Endothelial cell (in vitro differentiated cells): ENCODE measurements at places on chromosomes 16 and 17.
A peak's percentile ranks its signal among the peaks of the same experiment; 100 is the strongest.

- DNase-seq = no peak
- no peaks in the 10 kb centered on the region for H3K27me3 ChIP-seq
- H3K4me1 ChIP-seq = peaks cover 30% of the 10 kb centered on the region
- no peaks in the 10 kb centered on the region for H3K36me3 ChIP-seq
These were observed 121.3 kb upstream of the CACNG5 start for GRCh38 chr17:66713533-66714042.

DNA sequence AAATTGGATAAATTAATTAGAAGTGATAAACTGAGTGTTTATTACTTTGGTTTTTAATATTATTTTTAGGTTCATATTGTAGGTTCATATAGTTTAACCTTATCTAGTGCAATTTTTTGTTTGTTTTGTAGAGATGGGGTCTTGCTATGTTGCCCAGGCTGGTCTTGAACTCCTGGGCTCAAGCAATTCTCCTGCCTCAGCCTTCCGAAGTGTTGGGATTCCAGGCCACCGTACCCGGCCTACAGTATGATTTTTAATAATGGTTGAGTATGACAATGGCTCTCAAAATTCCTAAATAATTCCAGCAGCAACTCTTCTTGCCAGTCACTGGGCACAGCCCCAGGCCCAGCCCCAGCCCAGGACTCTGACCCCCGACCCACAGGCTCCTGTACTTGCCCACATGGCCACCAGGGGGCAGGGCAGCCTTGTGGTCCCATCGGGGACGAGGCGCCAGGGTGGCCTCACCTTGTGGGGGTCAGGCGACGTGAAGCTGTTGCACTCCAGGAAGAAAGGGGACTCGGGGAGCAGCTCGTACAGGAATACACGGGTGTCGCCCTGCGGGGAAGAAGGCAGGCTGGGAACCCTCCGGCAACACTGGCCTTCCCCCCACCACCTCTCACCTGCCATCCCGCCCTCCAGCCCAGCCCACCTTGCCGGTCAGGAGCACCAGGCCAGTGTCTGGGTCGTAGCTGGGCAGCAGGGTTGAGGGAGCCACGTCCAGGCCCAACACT, 7.9 kb upstream of the PAM16 start:
- no peak overlapping the region for H3K27ac ChIP-seq
- H3K4me3 ChIP-seq = no peak overlapping the region
- H3K4me1 ChIP-seq = peaks cover 3% of the 10 kb centered on the region
- H3K27me3 ChIP-seq = peaks cover 9% of the 10 kb centered on the region

GRCh38 chr16:86924537-86924936, 346.2 kb downstream of the FOXL1 start:
- H3K4me1 ChIP-seq = peaks cover 31% of the 10 kb centered on the region
- DNase-seq = no peak
- H3K4me3 ChIP-seq = no peak overlapping the region
- no peak overlapping the region for H3K27ac ChIP-seq

GRCh38 chr16:23712976-23713375, at the start of gene ERN2:
Gene ERN2, minus strand, starts transcription at chr16:23713222. Its CDS starts 35 bp downstream, at chr16:23713187.
- H3K4me3 ChIP-seq = no peak within 1 kb of the TSS
- peaks cover 10% of the 10 kb centered on the region for H3K36me3 ChIP-seq
- no peaks in the 10 kb centered on the region for H3K4me1 ChIP-seq

GRCh38 chr17:2022647-2023240, 2.4 kb downstream of the RTN4RL1 start:
- peaks cover 17% of the 10 kb centered on the region for H3K4me1 ChIP-seq
- H3K27ac ChIP-seq = no peak overlapping the region
- H3K36me3 ChIP-seq = peaks cover 4% of the 10 kb centered on the region
- H3K27me3 ChIP-seq = peaks cover 36% of the 10 kb centered on the region
- DNase-seq = no peak

GRCh38 chr17:57887161-57887560, 37.3 kb upstream of the MRPS23 start:
- no peak overlapping the region for H3K4me3 ChIP-seq
- no peak for DNase-seq
- H3K4me1 ChIP-seq = peaks cover 9% of the 10 kb centered on the region
- peaks cover 10% of the 10 kb centered on the region for H3K36me3 ChIP-seq
- H3K27ac ChIP-seq = no peak overlapping the region

DNA sequence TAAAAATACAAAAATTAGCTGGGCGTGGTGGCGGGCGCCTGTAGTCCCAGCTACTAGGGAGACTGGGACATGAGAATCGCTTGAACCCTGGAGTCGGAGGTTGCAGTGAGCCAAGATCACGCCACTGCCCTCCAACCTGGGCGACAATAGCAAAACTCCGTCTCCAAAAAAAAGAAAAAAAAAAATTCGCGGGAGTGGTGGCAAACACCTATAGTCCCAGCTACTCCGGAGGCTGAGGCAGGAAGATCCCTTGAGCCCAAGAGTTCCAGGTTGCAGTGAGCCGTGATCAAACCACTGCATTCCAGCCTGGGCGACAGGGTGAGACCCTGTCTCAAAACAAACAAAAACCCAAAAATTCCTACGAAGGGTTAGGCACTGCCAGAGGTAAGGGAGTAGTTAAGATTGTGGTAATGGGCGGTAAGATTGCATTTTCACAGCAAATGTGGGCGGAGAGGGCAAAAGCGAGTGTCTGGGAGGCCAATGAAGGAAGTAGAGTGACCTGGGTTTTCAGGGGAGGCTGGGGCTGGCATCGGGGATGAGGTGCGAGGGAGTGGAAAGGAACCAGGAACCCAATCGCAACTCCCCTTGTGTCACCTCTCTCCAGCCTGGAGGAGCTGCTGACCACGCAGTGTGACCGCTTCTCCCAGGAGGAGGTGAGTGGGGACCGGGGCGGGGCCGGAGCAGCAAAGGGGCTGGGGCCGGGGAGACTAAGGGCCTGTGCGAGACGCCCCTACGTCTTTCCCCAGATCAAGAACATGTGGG, 2.6 kb downstream of the MYL11 start:
- DNase-seq = no peak
- peaks cover 6% of the 10 kb centered on the region for H3K27me3 ChIP-seq
- peaks cover 4% of the 10 kb centered on the region for H3K36me3 ChIP-seq
- H3K4me3 ChIP-seq = peak overlapping the region; percentile 89
- peaks cover 9% of the 10 kb centered on the region for H3K4me1 ChIP-seq
- peak overlapping the region; percentile 97 for H3K27ac ChIP-seq

GRCh38 chr16:10558746-10559641, 21.4 kb downstream of the EMP2 start:
- DNase-seq = no peak
- H3K36me3 ChIP-seq = peaks cover 11% of the 10 kb centered on the region
- H3K4me1 ChIP-seq = no peaks in the 10 kb centered on the region

DNA sequence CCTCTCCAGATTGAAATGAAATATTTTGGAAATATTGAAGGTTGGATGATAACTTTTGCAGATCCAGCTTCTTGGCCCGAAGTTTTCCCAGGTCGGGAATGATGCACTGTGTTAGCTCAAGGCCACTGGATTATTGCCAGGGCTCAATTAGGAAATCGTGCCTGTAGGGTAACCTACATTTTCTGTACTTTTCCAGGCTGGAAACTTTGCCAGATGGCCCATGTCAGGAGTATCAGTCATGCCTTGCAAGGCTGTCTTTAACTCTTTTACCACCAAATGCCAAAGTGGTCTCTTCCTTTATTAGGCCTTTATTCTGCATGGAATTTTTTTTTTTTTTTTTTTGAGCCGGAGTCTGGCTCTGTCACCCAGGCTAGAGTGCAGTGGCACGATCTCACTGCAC, 8.9 kb upstream of the SEC14L1 start:
- H3K27me3 ChIP-seq = peaks cover 5% of the 10 kb centered on the region
- no peak overlapping the region for H3K27ac ChIP-seq
- H3K4me3 ChIP-seq = no peak overlapping the region
- peaks cover 17% of the 10 kb centered on the region for H3K4me1 ChIP-seq
- DNase-seq = no peak

GRCh38 chr17:79615446-79615845, 4.6 kb upstream of the RBFOX3 start:
- H3K27me3 ChIP-seq = peaks cover 16% of the 10 kb centered on the region
- no peaks in the 10 kb centered on the region for H3K36me3 ChIP-seq
- DNase-seq = no peak
- H3K4me3 ChIP-seq = no peak overlapping the region

- peaks cover 14% of the 10 kb centered on the region for H3K36me3 ChIP-seq
- DNase-seq = no peak
- peaks cover 58% of the 10 kb centered on the region for H3K4me1 ChIP-seq
- peaks cover 6% of the 10 kb centered on the region for H3K27me3 ChIP-seq
- no peak overlapping the region for H3K27ac ChIP-seq
- H3K4me3 ChIP-seq = peak overlapping the region; percentile 15
These were observed 11.7 kb downstream of the CAVIN1 start for GRCh38 chr17:42411361-42411760.

DNA sequence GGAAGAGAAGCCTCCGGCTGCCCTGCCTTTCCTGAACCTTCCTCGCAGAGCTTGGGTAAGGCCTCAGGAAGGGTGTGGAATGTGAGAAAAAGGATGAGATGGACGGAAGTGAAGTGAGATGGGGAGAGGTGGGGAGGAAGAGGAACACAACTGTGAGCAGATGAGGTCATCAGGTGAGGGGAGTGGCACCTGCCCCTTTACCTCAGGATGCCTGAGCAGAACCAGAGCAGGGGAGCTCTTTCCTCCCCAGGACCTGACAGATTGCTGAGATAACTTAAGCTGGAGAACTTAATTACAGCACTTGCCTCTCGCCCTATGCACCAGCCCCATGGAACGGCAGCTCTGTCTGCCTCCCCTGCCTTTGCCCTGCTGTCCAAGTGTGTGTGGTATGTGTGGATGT, 29.8 kb downstream of the TMEM132E start:
- peaks cover 17% of the 10 kb centered on the region for H3K4me1 ChIP-seq
- no peaks in the 10 kb centered on the region for H3K36me3 ChIP-seq
- no peak overlapping the region for H3K27ac ChIP-seq
- DNase-seq = no peak
- H3K27me3 ChIP-seq = peaks cover 5% of the 10 kb centered on the region
- H3K4me3 ChIP-seq = no peak overlapping the region

- H3K4me3 ChIP-seq = no peak overlapping the region
- H3K36me3 ChIP-seq = no peaks in the 10 kb centered on the region
- no peak overlapping the region for H3K27ac ChIP-seq
- peaks cover 12% of the 10 kb centered on the region for H3K4me1 ChIP-seq
These were observed 23.4 kb upstream of the AXIN2 start for GRCh38 chr17:65584604-65585521.

DNA sequence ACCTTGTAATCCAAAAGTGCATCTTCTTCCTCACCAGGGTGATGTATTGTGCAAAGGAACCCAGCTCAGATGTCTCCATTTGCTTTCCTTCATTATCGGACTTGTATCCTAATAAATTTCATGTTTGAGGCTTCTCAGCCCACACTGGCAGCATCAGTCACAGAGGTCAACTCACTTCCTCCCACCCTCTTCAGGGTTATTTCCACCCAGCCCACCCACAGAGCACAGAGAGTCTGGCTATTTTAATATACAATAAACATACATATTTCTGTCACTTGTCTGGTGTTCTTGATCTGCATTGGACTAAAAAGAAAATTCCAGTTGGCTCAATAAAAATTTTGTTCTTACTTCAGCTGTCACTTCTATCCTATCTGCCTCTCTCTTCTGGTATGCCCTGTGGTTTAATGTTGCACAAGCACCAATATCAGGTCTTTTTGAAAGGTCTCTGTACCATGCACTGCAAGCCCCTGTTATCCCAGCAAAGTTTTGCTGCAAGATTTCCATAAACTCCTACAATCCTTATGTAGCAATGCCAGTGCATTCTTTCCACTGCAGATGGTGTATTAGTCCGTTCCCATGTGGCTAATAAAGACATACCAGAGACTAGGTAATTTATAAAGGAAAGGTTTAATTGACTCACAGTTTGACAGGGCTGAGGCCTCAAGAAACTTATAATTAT, 201.8 kb downstream of the CDH11 start:
- no peak for DNase-seq
- H3K4me3 ChIP-seq = no peak overlapping the region
- H3K27me3 ChIP-seq = no peaks in the 10 kb centered on the region

- peaks cover 9% of the 10 kb centered on the region for H3K4me1 ChIP-seq
- DNase-seq = no peak
- peaks cover 7% of the 10 kb centered on the region for H3K27me3 ChIP-seq
- H3K36me3 ChIP-seq = no peaks in the 10 kb centered on the region
These were observed 152.4 kb downstream of the ABCC12 start for GRCh38 chr16:48003206-48003907.

GRCh38 chr17:69412251-69412671, 2.2 kb upstream of the MAP2K6 start:
- DNase-seq = no peak
- peaks cover 6% of the 10 kb centered on the region for H3K27me3 ChIP-seq
- no peak overlapping the region for H3K27ac ChIP-seq
- H3K4me3 ChIP-seq = no peak overlapping the region
- no peaks in the 10 kb centered on the region for H3K36me3 ChIP-seq

DNA sequence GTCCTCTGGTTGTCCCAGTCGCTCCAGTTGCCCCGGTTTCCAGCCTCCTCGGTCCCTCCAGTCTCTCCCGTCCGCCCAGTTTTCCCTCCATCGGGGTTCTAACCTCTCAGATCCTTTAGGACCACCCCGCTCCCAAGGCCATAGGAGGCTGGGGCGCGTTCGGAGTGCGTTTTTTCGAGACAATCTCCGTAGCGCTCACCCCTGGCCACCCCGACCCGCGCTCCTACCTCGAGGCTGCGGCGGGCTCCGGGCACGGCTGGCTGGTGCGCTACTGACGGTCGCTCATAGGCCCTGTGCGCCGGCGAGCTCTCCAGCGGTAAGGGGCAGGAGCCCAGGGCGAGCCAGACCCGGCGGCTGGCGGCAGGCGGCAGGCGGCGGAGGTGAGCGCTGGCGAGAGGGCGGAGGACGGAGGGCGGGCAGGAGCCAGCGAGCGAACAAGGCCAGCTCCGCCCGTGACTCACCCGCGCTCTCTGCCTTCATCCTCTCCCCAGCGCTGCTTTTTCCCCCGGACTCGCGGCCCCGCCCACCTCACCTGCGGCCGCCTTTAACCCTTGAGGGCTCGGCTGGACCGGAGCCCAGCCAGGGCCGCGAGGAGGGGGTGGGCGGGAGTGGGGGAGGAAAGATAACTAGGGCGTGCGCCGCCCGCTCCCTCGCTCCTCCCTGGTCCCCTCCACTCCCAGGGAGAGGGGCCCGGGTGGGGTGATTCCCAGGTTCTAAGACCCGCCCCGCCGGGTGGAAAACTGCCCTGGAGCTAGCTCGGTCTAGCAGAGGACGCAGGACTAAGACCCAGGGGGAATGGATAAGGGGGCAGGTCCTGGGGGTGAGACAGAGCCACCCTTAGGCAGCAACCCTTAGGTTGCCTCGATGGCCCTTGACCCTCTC, at the start of gene SP6:
Gene SP6, minus strand, starts transcription at position 472 of the 882 bp plus-strand sequence. CDS start 2,734 bp downstream, outside the sequence.
- peak within 1 kb of the TSS; percentile 54 for H3K27ac ChIP-seq
- peak within 1 kb of the TSS; percentile 93 for H3K4me3 ChIP-seq
- peaks cover 12% of the 10 kb centered on the region for H3K36me3 ChIP-seq
- peaks cover 11% of the 10 kb centered on the region for H3K27me3 ChIP-seq
- H3K4me1 ChIP-seq = peaks cover 66% of the 10 kb centered on the region
- peak; percentile 70 for DNase-seq

- no peak for DNase-seq
- H3K36me3 ChIP-seq = no peaks in the 10 kb centered on the region
- H3K27me3 ChIP-seq = peaks cover 15% of the 10 kb centered on the region
- no peaks in the 10 kb centered on the region for H3K4me1 ChIP-seq
These were observed at the start of gene CIITA for GRCh38 chr16:10876799-10877341. Gene CIITA, plus strand, starts transcription at chr16:10877202. Its CDS starts 129 bp downstream, at chr16:10877331.
